ENCODE measurements at places on chromosomes 5 and 9. TPM values are rescaled to one million over a fixed set of nuclear protein-coding genes. Genes with fewer than 3 reads are reported as not detected.

The ZNF366 gene
- total RNA-seq, result 1.9 TPM

The FAT2 gene
- not detected for total RNA-seq

The ITGA2 gene
- total RNA-seq, result 63.5 TPM

The EQTN gene
- total RNA-seq, result not detected

The ARID3C gene
- total RNA-seq, result 0.25 TPM

The PDCD1LG2 gene
- total RNA-seq, result 0.51 TPM

The SPATA31E1 gene
- total RNA-seq, result not detected

The PCDHB2 gene
- total RNA-seq, result 0.39 TPM

The SLC6A19 gene
- total RNA-seq, result not detected

The GEMIN5 gene
- 12.2 TPM for total RNA-seq

The NEUROG1 gene
- total RNA-seq, result not detected

The GFPT2 gene
- 0.13 TPM for total RNA-seq

The HRCT1 gene
- 2.6 TPM for total RNA-seq

The HNRNPK gene
- 723 TPM for total RNA-seq

The CENPK gene
- total RNA-seq, result 6.3 TPM

The F2RL2 gene
- 0.25 TPM for total RNA-seq

The IFNA7 gene
- not detected for total RNA-seq

The MZB1 gene
- total RNA-seq, result not detected

The CPEB4 gene
- total RNA-seq, result 9.5 TPM

The RASGEF1C gene
- not detected for total RNA-seq

The PAXX gene
- total RNA-seq, result 6.7 TPM

The ZNF483 gene
- 1.6 TPM for total RNA-seq

The EIF4E1B gene
- total RNA-seq, result not detected
